H4 (cell line): ENCODE measurements at places on chromosomes 3 and 15. TPM values are rescaled to one million over a fixed set of nuclear protein-coding genes. Genes with fewer than 3 reads are reported as not detected.

Gene ESYT3
- 0.02 and 0.17 TPM in 2 replicates for total RNA-seq

Gene CYFIP1
- total RNA-seq, result 38.4 and 39.3 TPM in 2 replicates

DNA sequence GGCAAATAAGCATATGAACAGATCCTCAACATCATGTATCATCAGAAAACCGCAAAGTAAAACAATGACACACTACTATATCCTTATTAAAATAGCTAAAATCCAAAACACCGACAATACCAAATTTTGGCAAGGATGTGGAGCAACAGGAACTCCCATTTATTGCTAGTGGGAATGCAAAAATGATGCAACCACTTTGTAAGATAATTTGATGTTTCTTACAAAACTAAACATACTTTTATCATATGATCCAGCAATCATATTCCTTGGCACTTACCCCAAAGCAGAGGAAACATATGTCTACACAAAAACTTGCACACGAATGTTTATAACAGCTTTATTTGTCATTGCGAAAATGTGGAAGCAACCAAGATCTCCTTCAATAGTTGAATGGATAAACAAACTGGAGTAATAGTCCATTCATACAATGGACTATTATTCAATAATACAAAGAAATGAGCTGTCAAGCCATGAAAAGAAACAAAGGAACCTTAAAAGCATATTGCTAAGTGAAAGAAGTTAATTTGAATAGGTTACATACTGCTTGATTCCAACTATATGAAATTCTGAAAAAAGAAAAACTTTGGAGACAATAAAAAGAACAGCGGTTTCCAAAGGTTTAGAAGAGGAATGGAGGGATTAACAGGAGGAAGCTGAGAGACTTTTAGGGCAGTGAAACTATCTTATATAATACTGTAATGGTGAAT, 172.0 kb downstream of the VPS13C start:
- no peak for DNase-seq

Gene NCKIPSD
- 8.8 and 21.1 TPM in 2 replicates for total RNA-seq

DNA sequence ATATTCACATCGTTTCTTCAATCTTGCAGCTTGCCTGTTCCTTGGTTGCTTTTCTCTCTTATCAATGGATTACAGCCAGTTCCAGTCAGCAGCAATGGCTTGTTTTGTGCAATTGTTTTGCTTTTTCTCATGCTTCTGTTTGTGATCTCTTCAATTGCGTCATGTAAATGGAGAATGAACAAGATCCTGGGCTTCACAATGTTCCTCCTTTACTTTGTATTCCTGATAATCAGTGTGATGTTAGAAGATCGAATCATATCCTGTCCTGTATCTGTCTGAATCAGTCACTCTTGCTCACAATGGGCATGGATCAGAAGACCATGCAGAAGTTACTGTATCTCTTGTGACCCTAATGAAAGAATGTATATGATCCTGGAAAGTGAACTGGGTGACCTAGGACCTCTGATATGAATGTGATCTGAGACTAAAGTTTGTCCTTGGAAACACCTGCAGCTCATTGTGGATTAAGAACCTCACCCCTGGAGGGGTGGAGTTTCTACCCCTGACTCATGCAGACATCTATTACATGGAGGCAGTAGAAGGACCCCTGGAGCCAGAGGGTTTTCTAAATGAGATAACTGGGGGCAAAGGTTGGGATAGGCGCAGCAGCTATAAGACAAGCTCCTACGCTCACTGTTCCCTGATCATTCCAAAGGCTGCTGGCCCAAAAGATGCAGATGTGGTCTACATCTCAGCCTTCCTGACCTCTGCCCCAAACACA, 32.2 kb downstream of the SLC24A1 start:
- no peak for DNase-seq

Gene ZNF774
- 0.23 and 0.48 TPM in 2 replicates for total RNA-seq

GRCh38 chr3:62378311-62378789, 5.0 kb upstream of the FEZF2 start:
- no peak for DNase-seq

DNA sequence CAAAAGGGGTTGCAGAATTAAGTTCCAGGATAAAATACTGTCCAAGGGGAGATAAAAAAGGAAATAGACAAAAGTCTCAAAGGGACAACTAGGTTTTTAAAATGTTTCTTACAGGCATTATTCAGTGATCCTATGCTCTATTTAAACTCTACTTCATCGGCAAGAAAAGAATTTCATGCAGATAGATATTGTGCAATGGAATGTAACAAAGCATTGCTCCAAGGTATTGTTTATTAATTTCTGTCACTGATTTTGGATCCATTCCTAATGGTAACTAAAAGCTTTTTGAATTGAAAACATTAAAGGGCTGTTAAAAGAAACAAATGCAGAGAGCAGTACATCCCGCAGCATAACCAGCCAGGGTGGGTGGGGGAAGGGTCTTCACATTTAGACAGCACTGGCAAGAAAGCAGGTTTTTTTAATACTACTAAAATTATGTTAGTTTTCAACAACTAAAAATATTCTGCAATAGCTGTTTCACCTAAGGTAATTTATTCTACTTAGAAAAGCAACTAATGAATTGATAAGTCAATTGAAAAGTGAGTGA, 82.9 kb downstream of the THBS1 start:
- DNase-seq, result no peak

Gene GRK7
- not detected in 2 replicates for total RNA-seq

GRCh38 chr3:160103397-160103796, 114.8 kb downstream of the IL12A start:
- no peak for DNase-seq

DNA sequence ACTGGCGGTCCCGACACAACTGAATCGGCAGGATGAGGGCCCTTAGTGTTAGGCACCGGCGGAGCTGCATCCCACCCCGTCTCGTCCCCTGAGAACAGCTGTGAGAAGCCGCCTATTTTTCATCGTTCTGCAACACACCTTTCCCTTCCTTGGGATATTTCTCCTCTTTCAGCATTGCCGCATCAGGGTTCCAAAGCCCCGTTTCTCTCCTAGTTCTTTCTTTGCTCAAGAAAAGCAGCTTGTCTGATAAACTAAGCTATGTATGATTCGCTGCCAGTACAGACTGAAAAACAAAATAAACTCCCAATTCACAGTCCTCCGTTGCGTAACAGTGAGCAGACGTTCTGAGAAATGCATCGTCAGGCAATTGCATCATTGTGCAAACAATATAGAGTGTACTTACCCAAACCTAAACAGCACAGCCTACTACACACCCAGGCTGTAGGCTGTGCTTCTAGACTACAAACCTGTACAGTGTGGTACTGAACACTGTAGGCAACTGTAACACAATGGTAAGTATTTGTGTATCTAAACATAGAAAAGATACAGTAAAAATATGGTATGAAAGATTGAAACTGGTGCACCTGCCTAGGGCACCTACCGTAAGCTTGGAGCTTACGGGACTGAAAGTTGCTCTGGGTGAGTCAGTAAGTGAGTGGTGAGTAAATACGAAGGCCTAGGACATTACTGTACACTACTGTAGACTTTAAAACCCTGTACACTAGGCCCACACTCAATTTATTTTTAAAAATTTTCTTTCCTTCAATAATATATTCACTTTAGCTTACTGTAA, 8.9 kb upstream of the ADAMTS17 start:
- peak; percentile 67 for DNase-seq

- no peak for DNase-seq
Measured at GRCh38 chr3:144816323-144816722, 844.7 kb downstream of the DIPK2A start.

Gene MYH15
- total RNA-seq, result 0.08 and 0.10 TPM in 2 replicates

Gene MRPS22
- total RNA-seq, result 105 and 109 TPM in 2 replicates

GRCh38 chr3:187665764-187666402, 4.3 kb downstream of the SST start:
- no peak for DNase-seq

Gene MINAR1
- 0.72 and 1.3 TPM in 2 replicates for total RNA-seq

DNA sequence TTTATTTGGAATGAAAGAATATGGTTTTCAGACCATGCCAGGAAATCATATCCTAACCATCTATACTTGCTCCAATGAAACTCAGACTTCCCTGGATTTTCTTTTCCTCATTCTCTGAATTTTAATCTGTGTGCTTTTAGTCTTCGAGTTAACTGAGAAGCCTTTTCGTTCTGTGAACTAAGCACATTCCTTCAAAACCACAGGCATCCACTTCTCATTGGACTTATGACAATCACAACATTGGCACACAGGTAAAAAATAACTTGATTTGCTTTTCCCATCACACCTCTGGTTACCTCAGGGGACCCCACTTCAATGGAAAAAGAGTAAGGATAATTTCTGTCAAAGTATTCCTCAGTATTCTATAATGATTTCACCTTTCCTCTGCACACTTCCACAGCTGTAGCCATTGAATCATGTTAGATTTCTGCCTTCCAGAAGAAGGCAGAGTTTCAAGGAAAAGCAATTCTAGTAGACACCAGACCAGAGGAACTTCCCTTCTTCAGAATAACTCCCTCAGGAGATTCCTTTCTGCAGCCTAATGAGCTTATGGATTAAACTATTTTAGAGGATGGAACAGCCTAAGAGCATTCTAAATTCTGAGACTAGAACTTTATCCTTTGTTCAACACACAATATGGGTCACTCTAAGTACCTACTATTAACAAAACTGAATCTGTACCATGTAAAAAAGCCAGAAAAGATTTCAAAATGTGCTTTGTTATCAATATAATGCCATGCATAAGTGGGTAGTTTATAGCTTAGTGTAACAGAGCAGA, 15.9 kb downstream of the COMMD2 start:
- DNase-seq, result peak; percentile 54

Gene ZBBX
- 1.0 TPM in 1 of 2 replicates, not detected in the other for total RNA-seq

GRCh38 chr3:106714400-106714799, 662.8 kb upstream of the CCDC54 start:
- no peak for DNase-seq

Gene TEX55
- not detected in 2 replicates for total RNA-seq

- no peak for DNase-seq
Measured at GRCh38 chr3:23071758-23072157, 131.4 kb upstream of the UBE2E2 start.

- no peak for DNase-seq
Measured at GRCh38 chr15:74337607-74338211, 29.7 kb downstream of the CYP11A1 start.

DNA sequence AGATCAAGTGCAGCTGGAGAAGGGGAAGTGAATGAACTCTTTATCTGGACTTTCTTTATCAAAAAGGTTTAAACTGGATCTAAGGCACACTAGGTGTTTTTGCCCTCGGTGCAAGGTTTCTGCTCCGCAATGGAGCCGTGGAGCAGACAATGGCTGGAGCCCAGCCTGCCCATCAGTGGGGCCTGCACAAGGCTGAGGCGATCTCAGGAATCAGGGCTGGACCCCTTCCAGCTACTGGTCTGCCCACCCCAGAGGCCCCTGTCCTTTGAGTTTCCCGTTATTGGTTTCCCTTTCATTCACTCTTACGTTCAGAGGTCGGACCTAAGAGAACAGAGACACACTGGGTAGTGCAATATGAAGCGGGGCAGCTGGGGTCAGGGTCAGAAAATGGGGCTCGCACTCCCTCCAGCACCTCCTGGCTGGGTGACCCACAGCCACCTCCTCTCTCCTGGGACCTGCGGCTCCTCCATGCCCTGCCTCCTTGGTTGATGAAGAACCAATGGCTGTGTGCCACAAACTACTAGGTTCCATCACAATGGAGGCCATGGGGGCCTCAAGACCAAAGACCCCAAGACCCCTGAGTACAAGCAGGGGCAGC, 164.6 kb downstream of the CHSY1 start:
- no peak for DNase-seq

- DNase-seq, result no peak
Measured at GRCh38 chr3:40324621-40325020, 15.1 kb downstream of the EIF1B start.

GRCh38 chr3:69240651-69241568, 118.5 kb upstream of the LMOD3 start:
- DNase-seq, result no peak

- peak; percentile 79 for DNase-seq
Measured at GRCh38 chr3:125107861-125108567, 52.2 kb upstream of the HEG1 start.
